EH (cell line): ENCODE measurements at places on chromosomes 5 and 9.

DNA sequence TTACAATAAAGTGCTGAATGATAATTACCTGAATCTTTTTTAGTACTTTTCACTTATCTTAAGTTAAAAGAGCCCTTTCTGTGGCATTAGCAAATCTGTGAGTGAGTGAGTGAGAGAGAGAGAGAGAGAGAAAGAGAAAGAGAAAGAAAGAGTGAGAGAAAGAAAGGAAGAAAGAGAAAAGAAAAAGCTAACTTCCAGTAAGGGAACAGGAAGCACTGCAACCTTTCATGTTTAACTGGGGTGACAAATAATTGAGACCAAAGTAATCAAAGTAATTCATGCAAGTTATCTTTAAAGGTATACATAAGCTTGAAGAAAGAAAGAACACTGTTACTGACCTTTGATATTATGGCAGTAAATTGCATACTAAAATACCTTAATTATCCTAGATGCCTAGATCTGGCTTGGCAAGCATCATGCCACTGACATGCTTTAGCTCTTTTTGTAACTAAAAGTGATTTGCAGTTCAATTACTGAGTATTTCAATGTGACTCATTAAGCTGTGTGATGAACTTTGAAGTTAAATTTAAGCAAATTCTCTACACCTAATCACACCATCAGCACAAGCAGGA, 21.7 kb downstream of the FEM1C start:
- DNase-seq, result no peak

GRCh38 chr5:160318409-160318808, 6.0 kb upstream of the CCNJL start:
- no peak for DNase-seq

DNA sequence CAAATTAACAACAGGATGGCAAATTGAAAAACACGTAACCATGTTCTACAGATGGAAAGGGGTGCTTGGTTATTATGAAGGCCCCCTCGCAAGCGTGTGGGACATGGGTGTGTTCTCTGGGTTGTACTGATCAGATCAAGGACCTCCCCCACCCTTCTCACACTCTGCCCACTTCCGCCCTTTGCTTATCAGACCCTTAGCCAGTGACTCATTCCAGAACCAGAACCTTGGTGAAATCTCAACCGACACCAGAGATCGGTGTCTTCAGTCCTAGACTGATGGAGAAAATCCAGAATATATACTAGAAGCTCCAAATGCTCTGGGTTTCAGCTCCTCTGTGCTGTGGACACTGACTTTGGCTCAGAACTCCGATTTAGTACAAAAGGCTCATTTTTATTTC, 64.9 kb downstream of the PTTG1 start:
- no peak for DNase-seq

GRCh38 chr5:76863001-76863400, 13.2 kb downstream of the S100Z start:
- DNase-seq, result no peak

DNA sequence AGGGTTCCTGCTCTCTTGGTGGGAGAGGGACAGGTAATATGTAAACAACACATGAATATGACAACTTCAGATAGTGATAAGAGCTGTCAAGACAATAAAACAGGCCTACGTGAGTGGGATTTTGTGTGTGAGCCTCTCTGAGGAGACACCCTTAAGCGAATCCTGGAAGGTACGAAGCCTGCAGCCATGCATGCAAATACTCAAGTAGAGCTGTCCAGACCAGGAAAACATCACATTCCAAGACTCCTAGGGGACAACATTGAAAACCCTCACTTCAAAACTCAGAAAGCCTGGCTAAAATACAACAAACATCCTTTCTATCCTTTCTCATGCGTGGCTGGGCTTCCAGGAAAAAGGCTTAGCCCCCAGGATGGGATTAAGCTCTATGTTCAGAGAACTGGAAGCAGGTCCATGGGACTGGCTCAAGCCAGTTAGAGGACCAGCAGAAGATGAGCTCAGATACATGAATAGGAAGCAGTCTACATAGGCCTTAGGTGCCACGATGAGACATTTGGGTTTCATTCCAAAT, 124.8 kb upstream of the IQGAP2 start:
- no peak for DNase-seq
